ENCODE measurements at places on chromosomes 5 and 9. TPM values are rescaled to one million over a fixed set of nuclear protein-coding genes. Genes with fewer than 3 reads are reported as not detected.

- DNase-seq = no peak
Measured at GRCh38 chr9:35195683-35196082, 33.9 kb downstream of the UNC13B start.

GRCh38 chr9:108562176-108562575, 293.6 kb downstream of the ACTL7B start:
- DNase-seq = no peak

- no peak for DNase-seq
Measured at GRCh38 chr9:122106576-122106975, 13.5 kb upstream of the TTLL11 start.

- DNase-seq = no peak
Measured at GRCh38 chr5:161507591-161507990, 38.9 kb downstream of the GABRB2 start.

- no peak for DNase-seq
Measured at GRCh38 chr9:121474231-121474947, 25.3 kb downstream of the GGTA1 start.

Gene SLC22A4
- total RNA-seq = 5.2 TPM

DNA sequence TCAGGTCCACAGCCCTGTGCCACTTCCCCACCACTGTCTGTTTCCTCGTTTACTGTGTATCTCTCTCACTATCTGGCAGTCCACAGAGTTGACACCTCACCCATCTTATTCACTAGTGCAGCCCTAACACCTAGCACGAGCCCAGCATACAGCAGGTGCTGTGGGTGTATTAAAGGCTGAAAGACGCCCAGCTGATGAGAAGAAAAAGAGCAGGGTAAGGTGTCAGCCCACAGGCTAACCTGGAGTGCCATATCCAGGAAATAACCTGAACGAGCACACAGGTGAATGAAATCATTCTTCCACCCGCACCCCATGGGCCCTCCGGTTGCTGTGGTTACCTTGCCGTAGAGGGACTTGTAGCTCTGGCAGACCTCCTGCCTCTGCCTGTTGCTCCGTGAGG, 18.6 kb downstream of the ANXA6 start:
- no peak for DNase-seq

- peak; percentile 97 for DNase-seq
Measured at GRCh38 chr5:71938895-71939294, 168.4 kb upstream of the MAP1B start.

Gene SLC34A1
- 1.5 TPM for total RNA-seq

DNA sequence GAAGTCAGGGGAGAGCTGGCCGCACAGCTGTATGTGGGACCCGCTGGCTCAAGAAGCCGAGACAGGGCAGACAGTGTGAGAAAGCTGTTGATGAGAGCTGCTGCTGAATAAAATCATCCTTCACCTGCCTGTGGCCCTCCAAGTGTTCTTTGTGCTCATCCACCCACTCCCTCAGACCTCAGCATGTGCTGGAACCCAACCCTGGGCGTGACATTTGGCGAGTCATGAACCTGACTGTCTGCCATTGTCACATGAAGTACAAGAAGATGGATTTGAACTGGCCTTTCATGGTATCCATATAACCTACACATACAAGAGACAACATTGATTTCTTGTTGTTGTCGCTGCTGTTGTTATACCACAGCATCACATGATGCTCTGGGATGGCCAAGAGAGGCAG, 139.7 kb upstream of the PLCXD3 start:
- no peak for DNase-seq

GRCh38 chr5:72042097-72042496, 65.2 kb upstream of the MAP1B start:
- DNase-seq = no peak

- DNase-seq = no peak
Measured at GRCh38 chr5:37835380-37835973, 4.4 kb downstream of the GDNF start.

Gene OR13C4
- total RNA-seq = not detected

Gene STPG3
- total RNA-seq = not detected

Gene MCIDAS
- 5.6 TPM for total RNA-seq
